ENCODE measurements at places on chromosomes 6 and 20.

DNA sequence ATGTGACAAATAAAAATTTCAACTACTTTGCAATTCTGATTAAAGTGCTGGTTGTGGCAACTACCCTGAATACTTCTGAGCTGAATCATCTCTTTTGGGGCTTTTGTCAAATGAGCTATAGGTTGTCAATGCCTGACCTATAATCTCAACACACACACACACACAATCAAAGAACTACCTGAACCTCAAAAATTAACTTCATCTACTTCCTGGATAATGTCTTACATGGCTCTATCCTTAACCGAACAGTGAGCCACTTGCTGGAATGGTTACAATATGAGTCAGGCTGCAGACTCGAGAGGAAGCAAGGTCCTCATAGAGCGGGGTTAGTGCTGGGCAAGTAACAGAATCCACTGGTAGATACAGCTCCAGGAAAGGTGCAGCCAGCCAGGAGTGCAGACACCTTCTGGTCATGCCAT lies 70.6 kb upstream of the DST start:
- no peak for DNase-seq

GRCh38 chr6:89120371-89120770 lies 2.5 kb upstream of the SRSF12 start:
- DNase-seq = no peak

DNA sequence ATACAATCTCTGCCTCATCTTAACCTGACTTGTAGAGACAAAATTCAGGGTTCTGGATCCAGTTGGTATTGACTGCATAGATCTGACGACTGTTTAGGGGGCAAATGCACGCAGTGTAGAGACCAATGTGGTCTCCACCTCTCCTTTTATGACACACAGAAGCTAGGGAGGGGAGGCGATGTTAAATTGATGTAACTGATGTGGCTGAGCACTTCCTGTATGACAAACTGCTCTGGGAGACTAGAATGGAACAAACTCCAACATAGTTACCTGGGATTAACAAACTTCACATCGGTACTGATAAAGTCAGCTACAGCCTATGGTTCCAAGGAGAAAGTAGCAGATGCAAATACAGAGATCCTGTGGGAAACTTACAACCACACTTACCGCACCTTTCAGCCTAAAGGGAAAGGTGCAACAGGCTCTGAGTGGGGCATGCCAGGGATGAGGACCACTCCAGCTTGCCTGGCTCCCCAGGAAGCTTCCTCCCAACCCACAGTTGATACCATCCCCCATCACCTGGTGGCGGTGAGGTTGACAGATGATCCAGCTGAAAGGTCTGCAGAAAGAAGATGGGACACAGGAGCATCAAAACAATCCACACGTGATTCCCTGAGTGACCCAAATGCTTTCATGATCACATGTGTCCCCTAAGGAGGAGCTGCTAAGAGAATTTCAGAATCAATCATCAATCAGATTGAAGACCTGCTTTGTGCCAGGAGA lies 60.6 kb upstream of the MRPS10 start:
- no peak for DNase-seq

DNA sequence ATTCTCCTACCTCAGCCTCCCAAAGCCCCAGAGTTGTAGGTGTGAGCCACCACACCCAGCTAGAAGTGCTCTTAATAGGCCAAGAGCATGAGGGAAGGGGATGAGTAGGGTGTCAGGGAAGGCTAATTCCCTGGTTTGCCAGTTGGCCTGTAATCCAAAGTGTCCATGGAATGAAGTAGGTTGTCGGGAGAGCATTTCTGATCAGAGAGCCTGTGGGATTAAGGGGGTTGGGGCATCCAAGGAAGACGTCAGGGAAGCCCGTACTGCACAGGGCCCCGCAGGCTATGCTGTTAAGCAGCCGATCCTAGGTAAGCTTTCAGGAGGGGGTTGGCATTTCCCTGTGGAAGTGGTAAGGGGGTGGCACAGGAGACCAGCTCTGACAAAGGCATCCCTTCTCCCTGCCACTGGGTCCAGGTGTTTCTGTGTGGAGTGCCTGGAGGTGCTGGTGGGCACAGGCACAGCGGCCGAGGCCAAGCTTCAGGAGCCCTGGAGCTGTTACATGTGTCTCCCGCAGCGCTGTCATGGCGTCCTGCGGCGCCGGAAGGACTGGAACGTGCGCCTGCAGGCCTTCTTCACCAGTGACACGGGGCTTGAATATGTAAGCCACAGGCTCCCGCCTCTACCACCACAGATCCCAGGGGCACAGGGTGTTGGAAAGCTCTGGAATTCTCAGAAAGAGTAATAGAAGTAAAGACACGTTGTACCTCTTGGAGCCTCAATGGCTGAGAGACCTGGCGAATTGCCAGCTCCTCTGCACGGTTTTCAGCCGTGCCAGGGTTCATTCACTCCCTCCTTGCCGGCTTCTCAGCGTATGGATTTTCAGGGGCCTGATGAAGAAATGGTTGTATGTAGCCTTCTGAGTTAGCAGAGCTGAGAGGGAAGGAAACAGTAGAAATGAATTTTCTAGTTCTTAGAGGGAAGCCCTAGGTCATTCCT lies 21.4 kb upstream of the MAPRE1 start:
- no peak for DNase-seq

- no peak for DNase-seq
These were observed 260.8 kb downstream of the ZFAND3 start for GRCh38 chr6:38080360-38080759.

- no peak for DNase-seq
These were observed 215.4 kb downstream of the HDGFL1 start for GRCh38 chr6:22784601-22785410.

DNA sequence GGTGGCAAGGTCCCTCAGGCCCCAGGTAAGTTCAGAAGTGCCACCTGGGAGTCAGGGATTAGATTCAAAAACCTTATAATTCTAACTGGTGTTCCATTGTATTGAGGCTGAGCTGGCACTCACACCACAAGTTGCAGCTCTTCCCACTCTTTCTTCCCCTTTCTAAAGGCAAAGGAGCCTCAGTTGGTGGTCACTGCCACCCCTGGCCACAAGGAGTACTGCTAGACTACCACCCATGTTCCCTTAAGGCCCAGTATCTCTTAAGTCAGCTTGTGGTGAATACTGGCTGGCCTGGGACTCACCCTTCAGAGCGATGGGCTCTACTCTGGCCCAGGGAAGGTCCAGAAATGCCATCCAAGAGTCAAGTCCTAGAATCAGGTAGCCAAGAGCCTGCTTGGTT lies 421.1 kb upstream of the KHDRBS2 start:
- DNase-seq = no peak

DNA sequence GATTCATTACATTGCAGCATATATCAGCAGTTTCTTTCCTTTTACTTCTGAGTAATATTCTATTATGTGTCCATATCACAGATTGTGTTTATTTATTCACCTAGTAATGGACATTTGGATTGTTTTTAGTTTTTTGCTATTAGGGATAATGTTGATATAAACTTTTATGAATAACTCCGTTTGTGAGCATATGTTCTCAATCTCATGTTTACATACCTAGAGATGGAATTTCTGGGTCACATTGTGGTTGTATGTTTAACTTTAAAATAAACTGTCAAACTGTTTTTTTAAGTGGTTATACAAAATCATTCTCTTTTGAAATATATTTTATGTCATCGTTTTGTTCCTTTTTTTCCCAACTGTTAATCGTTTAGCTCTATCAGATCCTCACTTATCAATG lies 311.6 kb downstream of the MMUT start:
- DNase-seq = no peak
